Stimulated activated CD8-positive, alpha-beta memory T cell treated with anti-CD3 and anti-CD28 coated beads, Interleukin-4, amount 100 ng/mL, for 48 hours (primary cell): ENCODE measurements at places on chromosomes 4 and X.

DNA sequence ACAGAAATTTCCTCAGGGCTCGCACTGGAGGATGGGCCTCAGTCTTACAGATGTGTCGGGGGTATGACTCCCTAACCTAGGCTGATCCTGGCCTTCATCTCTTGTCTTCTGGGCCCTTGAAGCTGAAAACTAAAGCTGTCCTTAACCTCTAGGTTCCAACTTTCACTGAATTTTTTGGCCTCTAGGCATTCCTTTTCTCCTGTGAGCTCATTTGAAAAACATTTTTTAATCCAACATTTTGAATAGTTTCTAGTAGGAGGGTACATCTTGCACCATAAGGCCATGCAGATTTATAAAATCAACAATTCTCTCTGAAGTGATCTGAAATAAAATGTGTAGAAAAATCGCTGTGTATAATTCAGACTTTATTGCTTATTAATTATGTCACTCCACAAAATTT lies 19.7 kb downstream of the RWDD4 start:
- DNase-seq = no peak

GRCh38 chr4:183722731-183723560 lies 63.9 kb downstream of the TRAPPC11 start:
- peak; percentile 58 for DNase-seq

DNA sequence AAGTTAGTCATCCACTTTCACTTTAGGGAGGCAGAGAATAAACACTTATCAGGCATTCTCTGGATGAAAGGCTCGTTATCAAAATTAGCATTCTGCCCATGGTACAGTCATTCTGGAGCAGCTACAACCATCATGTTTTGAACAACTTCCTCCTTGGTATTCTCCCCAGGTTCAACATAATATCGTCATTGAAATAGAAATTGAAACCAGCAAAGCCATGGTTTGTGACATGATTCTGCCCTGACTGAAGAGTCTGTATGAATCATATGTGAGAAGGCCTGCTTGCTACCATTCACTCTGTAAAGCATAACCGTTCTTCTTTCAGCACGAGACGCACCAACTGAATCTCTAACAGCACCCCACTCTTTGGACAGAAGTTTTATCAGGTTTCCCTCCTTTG lies 127.5 kb upstream of the RADX start:
- DNase-seq = no peak

- DNase-seq = no peak
Observed at GRCh38 chr4:72631296-72631695, 62.3 kb upstream of the ADAMTS3 start.

GRCh38 chr4:79421483-79421882 lies 13.5 kb upstream of the GK2 start:
- DNase-seq = no peak

DNA sequence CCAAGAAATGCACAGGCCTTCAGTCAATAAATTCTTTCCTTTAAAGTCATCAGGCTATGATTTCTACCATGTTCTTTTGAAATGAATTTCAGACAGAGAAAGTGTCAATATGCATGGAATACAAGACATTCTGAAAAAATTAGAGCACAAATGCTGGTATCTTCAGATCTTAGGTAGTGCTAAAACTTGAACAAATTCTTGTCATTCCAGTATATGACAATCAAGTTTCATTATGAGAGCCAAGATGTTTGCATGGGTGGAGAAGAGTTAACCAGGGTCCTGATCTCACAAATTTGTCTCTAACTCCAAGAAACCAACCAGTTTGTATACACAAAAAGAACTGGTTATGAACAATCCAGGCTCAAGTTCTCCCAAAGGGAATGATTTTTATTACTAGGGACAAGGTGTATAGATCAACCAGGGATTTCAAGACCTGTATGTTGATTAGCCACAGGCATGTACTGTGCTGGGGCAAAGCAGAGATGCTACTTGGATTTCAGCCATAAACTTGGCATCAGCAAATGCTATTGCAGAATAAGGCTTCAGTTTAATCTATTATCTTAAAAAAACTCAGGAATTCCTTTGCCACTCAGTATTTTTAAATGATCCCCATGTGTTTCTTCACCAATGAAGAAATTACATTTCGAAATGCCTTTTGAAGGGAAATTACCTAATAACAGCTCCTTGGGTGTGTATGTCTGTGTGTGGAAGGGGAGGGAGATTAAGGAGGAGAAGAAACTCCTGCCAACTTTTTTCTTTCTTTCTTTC lies 69.7 kb downstream of the FANCB start:
- DNase-seq = no peak

- no peak for DNase-seq
Observed at GRCh38 chr4:94743838-94744237, 13.9 kb upstream of the BMPR1B start.

- DNase-seq = no peak
Observed at GRCh38 chr4:10144966-10145365, 28.4 kb upstream of the WDR1 start.

- no peak for DNase-seq
Observed at GRCh38 chr4:177802661-177803060, 360.4 kb upstream of the AGA start.

GRCh38 chrX:19064175-19064574 lies 58.1 kb downstream of the ADGRG2 start:
- no peak for DNase-seq

DNA sequence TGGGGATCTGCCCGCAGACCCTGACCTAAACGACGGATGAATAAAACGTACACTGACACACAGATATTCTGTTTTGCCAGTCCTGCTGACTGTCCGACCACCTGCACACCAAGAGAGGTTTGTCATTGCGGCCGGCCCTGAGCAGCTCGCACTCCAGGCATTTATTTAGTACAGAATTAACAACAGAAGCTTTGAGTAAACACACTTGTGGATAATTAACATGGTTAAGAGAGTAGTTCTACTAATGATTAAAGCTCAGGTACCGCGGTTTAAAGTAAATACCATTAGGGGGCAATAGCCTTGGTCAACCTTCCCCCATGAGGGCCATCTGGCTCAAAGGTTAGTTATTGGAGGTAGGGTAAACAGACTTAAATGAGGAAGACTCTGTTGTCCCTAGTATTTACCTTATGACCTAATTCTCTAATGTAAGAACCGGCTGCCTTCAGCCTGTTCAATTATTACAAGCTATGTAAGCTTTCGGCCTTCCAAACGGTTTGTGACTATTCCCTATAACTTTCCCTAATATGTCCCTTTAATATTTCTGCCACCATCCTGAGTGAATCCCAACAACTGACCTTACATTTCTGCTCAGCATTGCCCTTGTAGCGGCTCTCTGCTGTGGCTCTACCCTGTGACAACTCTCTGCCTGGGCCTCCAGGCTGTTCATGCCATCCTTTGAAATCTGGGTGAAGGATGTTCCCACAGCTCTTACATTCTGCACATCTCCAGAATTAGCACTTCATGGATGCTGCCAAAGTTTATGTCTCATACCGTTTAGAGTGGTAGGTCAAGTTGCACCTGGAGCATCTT lies 46.9 kb upstream of the SYTL5 start:
- DNase-seq = no peak

GRCh38 chr4:188819233-188819632 lies 680.0 kb downstream of the TRIML1 start:
- no peak for DNase-seq

- DNase-seq = peak; percentile 83
Observed at GRCh38 chrX:69538321-69538876, 34.3 kb downstream of the NALF2 start.

DNA sequence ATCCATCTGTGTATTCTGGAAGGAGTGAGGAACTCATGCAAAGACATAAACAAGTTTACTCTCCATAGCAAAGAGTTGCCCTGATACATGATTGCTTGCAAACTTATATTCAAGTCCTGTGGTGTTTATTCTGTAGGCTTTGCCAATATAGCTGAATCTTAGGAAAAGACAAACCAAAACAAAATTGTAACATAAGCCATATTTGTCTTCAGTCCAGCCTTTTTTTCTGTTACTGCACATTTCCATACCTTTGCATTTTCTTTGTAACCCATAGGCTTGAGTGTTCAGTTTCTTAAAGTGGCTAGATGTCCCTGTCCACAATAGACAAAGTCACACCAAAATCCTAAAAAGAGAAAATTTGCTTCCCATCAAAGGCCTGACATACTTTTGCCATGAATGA lies 120.4 kb downstream of the PPARGC1A start:
- no peak for DNase-seq

- DNase-seq = no peak
Observed at GRCh38 chrX:40663880-40664630, 16.7 kb upstream of the CXorf38 start.
